ENCODE measurements at places on chromosomes 3 and 15.

- no peak for DNase-seq
These were observed 18.8 kb upstream of the GOLGA8J start for GRCh38 chr15:30063835-30064546.

DNA sequence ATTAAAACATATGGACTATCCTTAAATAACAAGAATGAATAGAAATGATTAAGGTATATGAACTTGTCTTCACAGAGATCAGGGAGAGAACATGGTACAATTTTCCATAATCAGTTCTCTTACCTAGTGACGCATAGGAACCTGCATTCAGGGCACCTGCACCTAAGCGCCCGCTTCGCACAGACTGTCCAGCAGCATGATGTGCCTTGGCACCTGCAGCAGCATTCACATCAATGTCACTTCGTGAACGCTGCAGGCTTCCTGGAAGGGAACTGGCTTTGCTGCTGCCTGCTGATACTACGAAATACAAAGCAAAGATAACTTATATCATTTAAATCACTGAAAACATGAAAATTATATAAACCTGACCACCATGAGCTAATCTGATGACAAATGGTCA lies 115.2 kb downstream of the CLASP2 start:
- DNase-seq: no peak

GRCh38 chr15:70034141-70034540 lies 63.6 kb downstream of the TLE3 start:
- no peak for DNase-seq

GRCh38 chr15:69697916-69698315 lies 245.3 kb downstream of the RPLP1 start:
- peak; percentile 62 for DNase-seq

DNA sequence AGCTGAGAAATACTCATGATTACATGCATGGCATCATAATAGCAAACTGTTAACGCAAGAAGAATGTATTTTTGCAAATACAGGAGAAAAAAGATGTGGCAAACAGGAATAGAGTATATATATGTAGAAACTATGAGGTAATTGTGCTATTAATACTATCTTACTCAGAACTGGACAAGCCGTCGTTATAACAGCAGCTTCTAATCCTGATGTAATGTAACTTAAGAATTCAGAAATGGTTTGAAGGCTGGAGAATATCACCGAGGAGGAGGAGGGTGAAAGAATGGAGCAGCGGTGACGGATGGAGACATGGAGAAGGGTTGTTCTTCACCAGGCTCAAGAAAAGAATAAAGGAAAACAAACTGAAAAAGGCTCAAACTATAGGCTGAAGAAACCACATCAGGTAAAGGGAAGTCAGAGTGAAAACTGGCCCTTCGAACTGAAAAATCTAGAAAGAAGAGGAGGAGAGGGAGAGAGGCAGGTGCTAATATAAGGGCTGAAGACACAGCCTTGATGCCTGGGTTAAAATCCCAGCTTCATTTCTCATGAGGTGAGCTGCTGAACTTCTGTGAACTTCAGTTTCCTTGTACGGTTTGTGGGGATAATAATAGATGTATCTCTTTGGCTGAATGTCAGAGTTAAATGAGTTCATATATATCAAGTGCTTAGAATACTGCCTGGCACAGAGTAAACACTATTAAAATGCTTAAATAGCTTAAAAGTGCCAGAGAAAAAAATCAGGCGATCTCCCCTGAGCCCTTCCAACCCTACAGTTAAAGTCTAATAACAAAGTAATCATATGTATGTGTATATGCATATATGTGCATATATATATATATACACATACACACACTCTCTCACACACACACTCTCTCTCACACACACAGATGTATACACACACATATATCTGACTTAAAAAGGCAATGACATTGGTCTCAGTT lies 43.9 kb downstream of the GOLIM4 start:
- DNase-seq: no peak

GRCh38 chr3:38655708-38656300 lies 6.3 kb upstream of the SCN5A start:
- DNase-seq: peak; percentile 45

GRCh38 chr3:10251006-10251405 lies 2.7 kb downstream of the TATDN2 start:
- no peak for DNase-seq

DNA sequence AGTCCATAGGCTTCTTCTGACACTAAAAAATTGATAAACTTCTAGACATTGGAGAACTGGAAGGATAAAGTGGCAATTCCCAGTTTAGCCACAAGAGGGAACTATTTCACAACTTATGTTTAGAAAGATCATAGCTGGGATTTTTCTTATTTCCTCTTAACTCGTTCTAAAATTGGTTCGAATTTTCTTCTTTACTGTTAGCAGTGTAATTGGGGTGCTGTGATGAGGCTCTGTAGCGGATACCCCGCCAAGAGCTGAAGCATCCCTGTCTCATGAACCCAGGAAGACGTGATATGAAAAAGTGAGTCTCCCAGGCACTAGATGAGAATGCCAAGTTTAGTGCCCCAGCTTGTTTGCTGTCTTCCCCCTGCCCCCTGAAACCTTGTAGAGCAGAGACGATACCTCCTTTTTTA lies 85.1 kb downstream of the PDCD6IP start:
- DNase-seq: peak; percentile 40

- no peak for DNase-seq
These were observed 59.6 kb upstream of the TSC22D2 start for GRCh38 chr3:150348500-150348899.

- peak; percentile 85 for DNase-seq
These were observed at the start of gene GBE1 for GRCh38 chr3:81760924-81761903. GBE1 (minus strand) TSS chr3:81761645; CDS start chr3:81761517, 128 bp downstream.

GRCh38 chr3:155946178-155946577 lies 75.7 kb downstream of the GMPS start:
- no peak for DNase-seq

GRCh38 chr15:99454941-99455788 lies 110.6 kb upstream of the MEF2A start:
- no peak for DNase-seq

DNA sequence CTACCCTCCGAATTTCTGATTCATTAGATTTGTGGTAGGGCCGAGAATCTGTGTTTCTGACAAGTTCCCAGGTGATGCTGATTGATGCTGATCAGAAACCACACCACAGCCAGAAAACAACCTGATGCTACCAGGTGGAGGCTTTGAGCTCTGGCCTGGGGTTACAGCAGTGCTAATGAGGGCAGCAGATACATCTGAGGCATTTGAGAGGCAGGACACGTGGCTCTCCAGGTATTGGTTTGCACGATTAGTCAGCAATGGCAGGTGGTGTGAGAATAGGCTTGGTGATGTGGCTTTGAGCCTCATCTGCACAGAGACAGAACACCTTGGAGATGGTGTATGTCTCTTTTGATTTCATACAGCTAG lies 78.8 kb upstream of the THBS1 start:
- no peak for DNase-seq

DNA sequence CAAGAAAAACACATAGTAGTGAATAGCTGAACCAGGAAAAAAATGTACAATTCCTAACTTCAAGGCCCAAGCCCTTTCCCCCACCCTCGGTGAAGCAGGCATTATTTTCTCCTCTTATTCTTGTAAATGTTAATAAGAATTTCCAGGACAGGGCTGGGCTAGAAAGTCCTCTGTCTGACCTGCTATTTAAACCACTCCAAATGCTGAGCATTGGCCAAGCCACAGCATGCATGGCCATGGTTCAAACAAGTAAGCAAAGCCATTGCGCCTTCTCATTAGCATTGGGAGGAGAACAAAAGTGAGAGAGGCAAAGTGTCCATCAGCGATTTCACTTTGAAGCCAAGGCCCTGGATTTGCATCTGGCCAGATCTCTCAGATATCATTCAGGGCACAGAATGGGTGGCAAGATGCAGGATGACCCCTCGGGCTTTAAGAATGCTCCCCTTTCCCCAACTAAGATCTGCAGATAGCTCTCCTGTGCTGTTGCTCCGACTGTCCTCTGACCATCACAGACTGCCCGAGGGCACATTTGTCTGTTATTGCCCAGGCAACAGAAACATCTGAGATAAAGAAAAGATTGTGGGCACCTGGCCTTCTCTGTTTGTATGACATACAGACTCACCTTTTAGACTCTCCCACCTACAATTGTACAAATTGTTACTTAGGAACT lies 46.3 kb downstream of the CEMIP start:
- DNase-seq: no peak

DNA sequence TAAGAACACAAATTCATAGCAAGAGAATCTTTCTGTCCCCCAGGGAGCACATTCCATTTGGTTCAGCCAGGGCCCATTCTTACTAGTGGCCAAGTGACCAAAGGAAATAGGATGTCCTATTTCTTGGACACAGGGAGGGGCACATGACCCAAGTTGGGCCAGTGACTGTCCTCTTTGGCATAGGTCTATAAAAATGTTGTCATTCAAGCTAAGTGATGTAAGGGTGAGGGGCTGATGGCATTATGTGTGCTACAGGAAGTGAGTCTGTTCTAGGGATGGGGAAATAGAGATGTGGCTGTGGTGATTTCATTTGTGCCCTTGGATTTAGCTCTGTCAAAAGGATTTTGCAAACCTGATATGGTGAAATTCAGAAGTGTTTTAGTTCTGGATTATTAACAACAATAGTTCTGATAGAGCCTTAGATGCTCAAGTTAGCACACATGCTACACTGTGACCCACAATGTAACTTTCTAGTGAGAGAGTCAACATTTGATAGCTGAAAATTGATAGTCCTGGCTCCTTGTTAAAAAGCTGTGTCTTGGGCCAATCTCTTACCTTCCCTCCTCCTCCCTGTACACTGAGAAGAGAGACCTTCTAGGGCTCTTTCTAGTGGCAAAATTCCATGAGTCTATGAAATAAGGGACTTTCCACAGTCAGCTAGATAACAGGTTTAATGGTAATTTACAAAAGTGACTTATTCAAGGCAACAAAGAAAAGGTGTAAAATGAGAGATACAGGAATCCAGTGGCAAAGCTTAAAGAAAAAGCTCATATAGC lies 117.2 kb downstream of the THRB start:
- no peak for DNase-seq

DNA sequence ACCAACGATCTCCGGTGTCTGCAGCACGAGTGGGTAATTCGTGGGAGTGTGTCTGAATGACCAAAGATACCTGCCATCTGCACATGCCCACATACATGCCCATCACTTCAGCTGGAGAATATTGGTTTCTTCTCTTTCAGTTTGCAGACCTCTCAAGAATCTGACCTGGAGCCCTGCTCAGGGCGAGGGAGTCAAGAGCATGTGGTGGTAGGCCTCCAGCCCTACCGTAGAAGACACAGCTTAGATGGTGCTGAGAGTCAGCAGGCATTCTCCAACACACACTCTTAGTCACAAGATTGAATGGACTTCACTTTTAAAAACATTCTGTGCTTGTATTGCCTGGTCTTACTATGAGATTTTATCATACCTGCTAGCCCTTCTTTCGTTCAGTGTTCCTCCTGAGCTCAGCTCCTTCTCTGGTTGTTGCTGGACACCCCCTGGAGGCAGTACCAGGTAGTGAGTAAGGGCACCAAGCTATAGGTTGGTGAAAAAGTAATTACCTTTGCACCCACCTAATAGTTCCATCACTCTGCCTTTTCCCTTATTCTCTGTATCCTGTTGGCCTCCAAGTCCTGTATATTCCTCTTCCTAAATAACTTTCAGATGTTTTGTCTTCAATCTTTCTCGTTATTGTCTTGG lies 252.0 kb downstream of the CACNA2D3 start:
- no peak for DNase-seq

DNA sequence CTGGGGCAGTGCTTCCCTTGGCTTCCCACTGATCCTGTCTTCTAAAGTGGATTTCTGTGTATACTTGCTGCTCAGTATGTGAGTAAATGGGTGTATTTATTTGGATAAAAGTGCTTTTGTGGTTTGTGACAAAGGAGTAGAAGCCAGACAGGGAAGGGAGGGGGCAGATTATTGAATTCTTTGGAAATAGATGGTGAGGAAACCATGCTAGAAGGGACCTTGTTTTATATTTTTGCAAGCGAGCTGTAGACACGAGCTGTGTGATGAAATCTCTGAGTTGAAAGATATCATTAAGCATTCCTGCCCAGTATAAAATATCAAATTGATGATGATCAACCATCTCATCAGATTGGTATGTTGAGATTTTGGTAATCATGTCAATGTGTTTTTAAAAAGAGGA lies 68.9 kb downstream of the DUT start:
- DNase-seq: no peak

GRCh38 chr15:44058126-44058525 lies 136.9 kb downstream of the FRMD5 start:
- DNase-seq: no peak

DNA sequence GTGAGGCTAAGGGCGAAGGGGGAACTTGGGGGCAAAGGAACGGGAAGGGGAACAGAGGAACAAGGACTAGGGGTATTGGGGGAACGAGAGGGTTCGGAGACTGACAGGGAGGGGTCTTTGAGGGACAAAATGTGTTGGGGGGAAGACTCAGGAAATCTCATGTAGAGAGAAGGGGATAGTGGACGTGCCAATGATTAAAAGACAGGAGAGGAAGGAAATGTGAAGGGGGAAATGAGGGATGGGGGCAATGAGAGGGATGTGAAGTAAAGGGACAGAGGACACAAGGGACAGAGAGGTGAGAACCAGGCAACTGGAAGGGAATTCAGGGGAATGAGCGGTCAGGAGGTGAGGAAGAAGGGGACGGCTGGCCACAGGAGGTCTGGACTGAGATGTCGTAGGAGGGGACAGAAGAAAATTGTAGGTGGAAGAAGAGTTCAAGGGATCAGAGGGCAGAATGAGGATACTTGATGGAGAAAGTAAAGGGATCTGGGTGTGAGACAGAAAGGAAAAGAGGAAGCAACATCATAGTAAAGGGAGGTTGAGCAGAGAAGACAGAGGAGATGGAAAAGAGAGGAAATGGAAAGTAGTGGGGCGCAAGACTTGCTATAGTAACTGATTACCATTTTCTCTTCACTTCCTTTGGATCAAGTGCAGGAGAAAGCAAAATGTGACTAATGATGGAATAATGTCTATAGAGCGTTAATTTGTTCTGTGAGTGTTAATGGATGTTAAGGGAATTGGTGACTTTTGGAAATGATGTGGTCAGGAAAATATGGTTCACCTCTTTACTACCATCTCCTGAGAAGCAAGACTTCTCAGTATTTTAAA lies 749 bp downstream of the RAB8B start:
- no peak for DNase-seq

GRCh38 chr3:143122608-143123352 lies 3.2 kb downstream of the CHST2 start:
- no peak for DNase-seq

DNA sequence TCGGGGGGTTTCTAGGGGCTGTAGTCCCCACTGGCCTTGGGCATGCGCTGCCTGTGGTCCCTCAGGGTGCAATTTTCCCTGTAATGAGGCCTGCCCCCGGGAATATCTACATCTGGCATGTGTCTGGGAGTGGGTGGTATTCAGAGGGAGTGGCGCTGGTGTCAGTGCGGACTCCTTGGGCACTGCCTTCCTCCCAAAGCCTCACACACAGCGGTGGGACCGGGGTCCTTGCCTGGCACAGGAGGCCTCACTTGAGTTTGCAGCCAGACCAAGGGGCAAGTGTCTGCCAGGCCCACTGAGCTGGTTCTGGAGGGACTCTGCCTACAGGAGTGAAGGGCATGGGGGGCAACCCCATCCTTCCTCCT lies 53.5 kb upstream of the PCSK6 start:
- no peak for DNase-seq

GRCh38 chr15:41933326-41933725 lies 39.0 kb downstream of the EHD4 start:
- DNase-seq: no peak

Data from NCI-H2227 treated with DMSO at 0.1 percent for 48 hours (cell line).